Activated B cell treated with CpG ODN at 0.5 μM for 24 hours (primary cell): ENCODE measurements at places on chromosomes 7 and 10. TPM values are rescaled to one million over a fixed set of nuclear protein-coding genes. Genes with fewer than 3 reads are reported as not detected.

The TMEM184A gene
- total RNA-seq = not detected in 2 replicates

GRCh38 chr10:127577376-127578258, 28.5 kb downstream of the NPS start:
- DNase-seq = no peak

The CSGALNACT2 gene
- total RNA-seq = 15.2 and 17.4 TPM in 2 replicates

The LRRD1 gene
- not detected in 2 replicates for total RNA-seq

- DNase-seq = no peak
These were observed 4.5 kb downstream of the CPA2 start for GRCh38 chr7:130270947-130271800.

- no peak for DNase-seq
These were observed 13.5 kb upstream of the LRGUK start for GRCh38 chr7:134113655-134114054.

DNA sequence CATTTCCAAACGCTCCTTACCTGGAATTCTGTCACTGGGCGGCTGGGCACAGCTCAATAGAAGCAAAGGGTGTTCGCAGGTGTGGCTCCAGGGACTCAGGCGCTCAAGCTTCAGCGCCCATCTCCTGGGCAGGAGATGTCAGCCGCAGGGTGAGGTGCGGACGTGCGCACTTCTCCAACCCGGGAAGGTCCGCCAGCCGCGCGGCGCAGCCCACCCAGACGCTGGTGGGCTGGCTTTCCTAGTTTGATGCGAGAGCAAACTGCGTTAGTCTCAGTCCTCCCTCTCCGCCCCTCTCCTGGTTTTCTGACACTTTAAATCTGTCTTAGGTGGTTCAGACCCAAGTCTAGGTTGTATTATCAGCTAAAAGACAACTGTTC, 267 bp downstream of the CALCR start:
- DNase-seq = no peak

The HOXA9 gene
- not detected in 2 replicates for total RNA-seq

- DNase-seq = no peak
These were observed 173.4 kb downstream of the NPSR1 start for GRCh38 chr7:34831436-34831835.

GRCh38 chr10:63099734-63100133, 33.4 kb upstream of the NRBF2 start:
- no peak for DNase-seq

- DNase-seq = no peak
These were observed 557.6 kb downstream of the PTPRN2 start for GRCh38 chr7:158030071-158030470.

DNA sequence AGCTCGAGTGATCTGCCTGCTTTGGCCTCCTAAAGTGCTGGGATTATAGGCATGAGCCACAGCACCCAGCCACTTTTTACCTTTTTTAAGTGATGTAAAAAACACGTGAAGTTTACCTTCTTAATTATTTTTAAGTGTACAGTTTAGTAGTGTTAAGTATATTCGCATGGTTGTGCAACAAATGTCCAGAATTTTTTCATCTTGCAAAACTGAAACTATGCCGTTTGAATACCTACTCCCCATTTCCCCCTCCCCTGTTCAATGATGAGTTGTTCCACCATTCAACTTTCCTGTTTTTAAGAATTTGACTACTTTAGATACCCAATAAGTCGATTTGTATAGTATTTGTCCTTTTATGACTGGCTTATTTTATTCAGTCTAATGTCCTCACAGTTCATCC, 10.9 kb downstream of the NRBF2 start:
- no peak for DNase-seq

DNA sequence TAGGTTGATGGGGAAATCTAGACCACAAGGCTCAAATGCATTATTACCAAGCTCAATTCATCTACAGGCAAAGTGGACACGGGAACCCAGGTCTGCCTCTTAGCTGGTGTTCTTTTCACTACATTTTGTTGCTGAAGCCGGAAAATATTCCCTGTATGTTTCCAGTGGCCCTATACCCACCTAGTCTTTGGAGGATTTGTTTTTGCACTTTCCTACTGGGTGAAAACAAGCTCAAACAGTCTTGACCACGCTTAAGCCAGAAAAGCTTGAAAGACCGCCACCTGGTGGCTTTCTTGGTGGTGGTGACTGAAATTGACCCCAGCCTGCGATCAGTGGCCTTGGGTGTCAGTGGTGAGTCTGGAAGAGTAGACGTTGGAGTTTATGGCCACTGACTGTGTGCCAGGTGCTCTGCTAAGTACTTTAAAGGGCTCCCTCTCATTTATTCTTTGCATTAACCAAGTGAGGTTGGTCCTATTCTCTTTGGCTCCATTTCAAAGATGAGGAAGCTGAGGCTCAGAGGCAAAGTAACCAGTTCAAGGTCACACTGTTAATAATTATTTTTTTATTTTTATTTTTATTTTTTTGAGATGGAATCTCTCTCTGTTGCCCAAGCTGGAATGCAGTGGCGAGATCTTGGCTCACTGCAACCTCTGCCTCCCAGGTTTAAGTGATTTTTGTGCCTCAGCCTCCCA, 11.1 kb upstream of the CRTAC1 start:
- DNase-seq = no peak

GRCh38 chr10:16952080-16952479, 134.9 kb upstream of the RSU1 start:
- no peak for DNase-seq

GRCh38 chr7:3309140-3309539, 8.1 kb downstream of the SDK1 start:
- DNase-seq = no peak

The INSYN2A gene
- not detected in 2 replicates for total RNA-seq

The NPC1L1 gene
- not detected in 2 replicates for total RNA-seq

DNA sequence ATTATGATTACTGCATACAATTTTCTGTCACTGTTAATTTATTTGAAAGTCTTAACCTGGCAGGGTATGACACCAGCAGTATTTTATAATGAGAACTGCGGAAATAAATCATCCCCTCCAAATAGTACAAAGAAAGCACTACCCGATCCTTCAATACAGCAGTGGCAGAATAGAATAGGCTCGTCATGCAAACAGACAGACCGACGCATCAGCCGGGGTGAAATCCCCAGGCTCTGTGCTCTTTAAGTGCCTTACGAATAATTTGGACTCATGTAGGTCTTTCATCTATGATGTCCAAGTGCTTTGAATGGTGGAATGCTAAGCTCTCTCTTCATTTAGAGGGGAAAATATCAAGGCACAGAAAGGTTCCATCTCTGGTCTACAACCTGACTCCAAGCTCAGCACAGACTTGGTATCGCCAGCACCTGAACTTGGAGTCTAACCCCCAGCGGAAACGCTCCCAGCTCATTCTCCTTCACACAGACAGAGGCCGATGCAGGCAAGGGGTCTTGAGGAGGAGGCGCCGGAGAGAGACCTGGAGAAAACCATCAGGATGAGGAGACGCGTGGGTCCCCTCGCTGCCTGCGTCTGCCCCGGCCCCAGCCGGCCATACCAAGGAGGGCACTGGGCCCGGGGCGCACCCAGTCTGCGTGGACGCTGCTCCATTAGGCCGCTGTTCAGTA, 568.1 kb upstream of the MKI67 start:
- DNase-seq = no peak

The SGCE gene
- total RNA-seq = 6.8 and 7.1 TPM in 2 replicates

The NEUROD6 gene
- not detected in 2 replicates for total RNA-seq

The PHKG1 gene
- total RNA-seq = 2.0 and 3.4 TPM in 2 replicates

DNA sequence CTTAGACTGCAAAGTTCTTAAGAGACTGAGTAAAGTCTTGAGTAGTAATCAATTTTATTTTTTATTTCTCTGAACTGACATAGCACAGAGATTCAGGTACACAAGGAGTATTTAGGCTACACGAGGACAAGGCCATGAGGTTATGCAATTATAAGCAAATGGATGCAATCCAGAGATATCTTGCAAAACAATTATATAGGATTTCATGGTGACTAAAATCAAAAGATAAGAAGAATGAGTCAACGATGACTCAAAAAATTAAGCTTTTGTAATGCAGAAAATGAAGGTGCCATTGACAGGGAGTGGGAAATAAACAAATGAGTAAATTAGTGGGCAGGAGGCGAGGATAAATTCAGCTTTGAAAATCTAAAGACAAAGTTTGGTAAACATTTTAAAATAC, 66.7 kb upstream of the MYO3A start:
- DNase-seq = no peak

The PPP1R17 gene
- total RNA-seq = not detected in 2 replicates

The APBB1IP gene
- 79.1 and 85.5 TPM in 2 replicates for total RNA-seq

DNA sequence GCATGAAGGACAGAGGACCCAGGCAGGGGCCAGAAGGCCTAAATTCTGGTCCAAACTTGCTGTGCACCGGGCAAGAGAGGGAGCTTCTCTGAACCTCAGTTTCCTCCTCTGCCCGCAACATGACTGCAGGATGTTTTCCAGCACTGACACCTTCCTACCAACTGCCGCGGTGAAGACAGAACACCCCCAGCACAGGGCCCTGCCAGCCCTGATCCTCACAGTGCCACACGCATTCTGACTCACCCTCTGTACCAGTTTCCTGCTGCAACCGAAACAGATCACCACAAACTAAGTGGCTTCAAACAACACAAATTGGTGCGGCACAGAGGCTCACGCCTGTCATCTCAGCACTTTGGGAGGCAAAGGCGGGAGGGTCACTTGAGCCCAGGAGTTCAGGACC, 18.1 kb downstream of the MAD1L1 start:
- no peak for DNase-seq

DNA sequence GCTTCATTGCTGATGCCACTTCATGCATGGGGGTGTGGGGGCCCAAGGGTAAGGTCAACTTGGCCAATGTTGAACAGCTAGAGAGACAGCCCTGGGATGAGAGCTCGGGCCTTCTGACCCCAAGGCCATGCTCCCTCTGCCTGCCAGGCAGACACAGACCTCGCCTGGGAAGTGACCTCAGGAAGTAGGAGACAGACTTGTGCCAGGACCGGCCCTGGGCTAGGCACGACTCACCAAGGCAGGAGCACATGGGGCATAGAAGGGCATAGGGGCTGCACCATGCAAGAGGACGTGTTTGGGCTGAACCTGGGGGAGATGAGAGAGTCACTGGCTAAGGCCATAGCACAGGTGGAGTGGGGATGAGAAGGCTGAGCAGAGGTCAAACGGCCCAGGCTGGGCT, 27.1 kb downstream of the ZCCHC24 start:
- no peak for DNase-seq

- DNase-seq = peak; percentile 36
These were observed 1.2 kb downstream of the CCM2 start for GRCh38 chr7:45001138-45001694.

DNA sequence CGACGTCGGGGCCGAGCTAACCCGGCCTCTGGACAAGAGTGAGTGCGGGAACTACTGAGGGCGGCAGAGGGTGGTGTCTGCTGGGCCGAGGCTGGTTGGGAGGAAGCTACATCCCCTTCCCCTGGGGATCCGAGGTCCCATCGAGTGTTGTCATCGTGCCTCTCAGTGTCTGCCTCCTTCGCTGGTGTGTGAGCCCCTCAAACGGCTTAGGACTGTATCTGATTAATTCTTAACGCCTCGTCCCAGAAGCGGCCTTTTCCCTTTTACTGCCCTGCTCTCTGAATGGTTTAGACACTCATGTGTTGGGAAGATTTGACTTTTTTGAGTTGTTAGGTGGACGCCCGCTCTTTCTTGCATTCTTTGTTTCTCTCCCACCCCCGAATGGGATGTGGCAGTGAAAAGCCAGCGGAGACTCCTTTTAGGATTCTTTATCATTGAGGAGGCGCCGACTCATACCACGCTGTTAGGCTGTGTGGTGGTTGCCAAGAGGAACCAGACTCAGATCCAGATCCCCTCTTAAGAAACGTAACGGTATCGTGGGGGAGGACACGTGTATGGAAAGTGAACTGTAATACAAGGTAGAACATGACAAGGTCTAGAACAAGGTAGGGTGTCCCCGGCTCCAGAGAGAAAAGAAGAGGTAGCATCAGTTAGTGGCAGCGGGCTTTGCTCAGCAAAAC, 631 bp downstream of the SUPV3L1 start:
- DNase-seq = no peak
